ENCODE measurements at places on chromosomes 2 and 18.
A peak's percentile ranks its signal among the peaks of the same experiment; 100 is the strongest.

GRCh38 chr2:75560768-75561565 lies at the start of gene EVA1A:
EVA1A (minus strand) TSS chr2:75560939; CDS start chr2:75518140, 42,799 bp downstream.
- peak; percentile 54 for DNase-seq

GRCh38 chr2:223918671-223919134 lies 26.4 kb downstream of the WDFY1 start:
- DNase-seq: peak; percentile 60

- no peak for DNase-seq
These were observed 4.4 kb downstream of the XRCC5 start for GRCh38 chr2:216113572-216113971.

- no peak for DNase-seq
These were observed 96.4 kb downstream of the CERS6 start for GRCh38 chr2:168552450-168552856.

- DNase-seq: peak; percentile 55
These were observed 63.1 kb downstream of the PARD3B start for GRCh38 chr2:204608237-204608939.

GRCh38 chr2:74658516-74658915 lies 4.5 kb downstream of the SEMA4F start:
- DNase-seq: peak; percentile 18

GRCh38 chr18:54878659-54879358 lies 50.5 kb downstream of the RAB27B start:
- no peak for DNase-seq

DNA sequence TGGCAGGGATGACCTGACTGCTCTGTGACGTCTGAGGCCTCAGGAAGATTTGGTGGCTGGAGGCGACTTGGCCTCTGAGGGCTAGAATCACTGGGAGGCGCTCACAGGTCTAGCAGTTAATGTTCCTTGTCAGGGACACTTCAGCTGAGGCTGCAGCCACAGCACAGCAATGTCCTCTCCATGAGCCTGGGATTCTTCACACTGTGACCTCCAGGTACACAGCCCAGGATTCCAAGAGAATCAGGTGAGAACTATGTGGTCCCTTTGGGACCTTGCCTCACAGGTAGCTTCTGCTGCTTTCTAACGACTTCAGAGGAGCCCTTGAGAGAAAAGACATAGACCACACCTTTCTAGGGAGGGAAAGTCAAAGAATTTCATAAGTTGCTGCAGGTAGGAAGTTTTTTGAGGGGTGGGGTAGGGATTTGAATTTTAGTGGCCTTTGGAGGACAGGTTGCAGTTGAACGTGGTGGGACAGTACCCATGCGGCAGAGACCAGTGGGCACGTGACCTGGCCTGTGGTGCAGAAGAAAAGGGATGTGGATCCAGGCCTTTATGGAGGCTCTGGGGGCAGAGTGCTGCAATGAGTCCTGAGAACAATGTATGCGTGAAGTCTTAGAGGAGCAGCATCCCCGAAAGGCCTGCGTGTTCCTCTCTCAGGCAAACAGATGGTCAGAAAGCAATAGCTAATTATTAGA lies 86.2 kb downstream of the LYPD1 start:
- DNase-seq: no peak

DNA sequence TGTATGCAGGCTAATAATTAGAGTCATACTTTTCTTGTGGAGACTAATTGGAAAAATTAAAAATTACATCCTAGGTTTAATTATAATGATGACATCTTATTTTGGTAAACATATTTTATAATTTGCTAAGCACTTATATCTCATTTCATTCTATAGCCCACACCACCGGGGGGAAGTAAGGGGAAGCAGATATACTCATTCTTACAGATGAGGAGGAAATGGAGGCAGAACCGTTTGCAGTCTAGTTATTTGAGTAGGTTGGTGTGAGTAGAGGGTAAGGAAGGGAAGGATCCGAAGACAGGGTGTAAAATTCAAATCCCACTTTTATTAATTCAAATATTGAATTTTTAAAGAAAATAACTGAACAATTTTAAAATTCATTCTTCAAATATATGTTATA lies 3.7 kb downstream of the ITGAV start:
- DNase-seq: no peak

DNA sequence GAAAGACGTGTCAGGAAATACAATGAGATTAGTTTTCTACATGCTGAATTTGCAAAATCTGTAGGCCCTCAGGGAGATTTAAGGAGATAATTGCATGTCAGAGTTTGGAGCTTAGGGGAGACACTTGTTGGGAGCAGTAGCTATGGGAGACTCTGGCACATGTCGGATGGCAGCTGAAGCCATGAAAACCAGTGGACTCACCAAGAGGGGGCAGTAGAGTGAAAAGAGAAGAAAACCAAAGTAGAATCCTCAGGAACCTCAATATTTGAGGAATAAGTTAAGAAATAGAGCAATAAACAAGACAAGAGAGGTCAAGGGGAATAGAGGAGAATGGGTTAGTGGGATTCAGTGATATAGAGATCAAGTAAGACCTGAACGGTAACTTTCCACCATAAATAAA lies 24.8 kb downstream of the RUFY4 start:
- no peak for DNase-seq

- no peak for DNase-seq
These were observed 13.6 kb upstream of the PROC start for GRCh38 chr2:127404466-127405254.

GRCh38 chr2:140257692-140258300 lies 1477.6 kb upstream of the NXPH2 start:
- DNase-seq: peak; percentile 60

DNA sequence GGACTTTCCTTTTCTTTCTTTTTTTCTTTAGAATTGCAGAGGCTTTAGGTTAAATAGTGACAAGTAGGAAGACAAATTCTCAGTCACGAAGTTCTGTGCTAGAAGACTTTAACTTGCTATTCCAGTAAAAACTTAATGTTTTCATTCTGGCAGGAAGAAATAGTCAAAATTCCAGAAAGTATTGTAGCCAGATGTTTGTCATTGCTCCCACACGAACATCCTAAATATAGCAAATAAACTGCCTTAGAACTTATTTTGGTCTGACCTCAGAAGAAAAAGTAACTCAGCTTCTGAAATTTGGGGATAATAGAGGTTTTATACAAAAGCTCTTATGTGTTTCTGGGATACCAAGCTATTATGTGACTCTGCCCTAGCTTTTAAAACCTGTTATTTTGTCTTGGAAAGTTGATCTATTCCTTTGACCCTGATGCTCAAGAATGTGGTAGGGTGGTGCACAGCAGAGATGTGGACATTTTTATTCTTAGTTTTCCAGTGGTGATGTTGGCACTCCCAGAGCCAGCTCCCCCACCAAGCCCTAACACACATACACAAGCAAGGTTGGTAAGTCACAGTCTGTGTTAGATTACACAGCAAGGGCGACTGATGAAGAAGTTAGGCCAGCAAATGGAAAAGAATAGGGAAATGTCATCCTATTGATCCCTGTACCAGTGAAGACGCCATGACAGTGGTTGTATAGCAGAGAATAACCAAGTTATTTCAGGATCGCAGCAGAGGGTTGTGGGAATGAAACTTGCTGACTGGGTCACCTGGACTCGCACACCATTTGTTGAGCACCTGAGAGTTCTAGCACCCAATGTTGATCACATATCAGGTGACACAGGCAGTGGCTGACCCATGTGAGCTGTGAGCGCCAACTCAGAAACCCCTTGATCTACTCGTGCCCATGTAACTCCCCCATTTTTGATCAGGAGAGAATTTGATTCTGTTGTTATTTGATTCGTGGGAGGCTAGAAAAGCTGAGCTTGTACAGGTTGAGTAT lies 23.7 kb downstream of the FARP2 start:
- DNase-seq: peak; percentile 49

- DNase-seq: no peak
These were observed 19.9 kb downstream of the SLC38A11 start for GRCh38 chr2:164935118-164936101.

GRCh38 chr18:9434122-9434701 lies 41.1 kb upstream of the RALBP1 start:
- DNase-seq: no peak

- no peak for DNase-seq
These were observed 273.3 kb downstream of the TNS1 start for GRCh38 chr2:217729421-217730053.

All from fibroblast of villous mesenchyme (primary cell).